ENCODE measurements at places on chromosomes 3 and 15.
A peak's percentile ranks its signal among the peaks of the same experiment; 100 is the strongest.

DNA sequence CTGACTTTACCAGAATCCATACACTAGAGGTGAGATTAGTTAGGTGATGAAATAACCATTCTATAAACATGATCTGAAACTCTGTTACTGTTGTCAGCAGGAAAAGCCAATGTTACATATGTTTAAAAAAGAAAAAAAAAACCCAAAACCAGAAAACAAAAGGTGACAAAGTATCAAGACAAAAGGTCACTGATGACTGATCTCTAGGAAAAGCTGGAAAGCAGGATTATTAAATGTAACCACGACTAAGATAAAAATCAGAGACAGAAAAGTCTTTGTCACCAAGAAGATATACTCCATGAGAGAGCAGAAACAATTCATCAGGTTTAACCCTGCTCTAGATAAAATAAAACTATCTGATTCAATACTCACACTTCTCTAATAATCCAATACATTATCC is 5.4 kb upstream of the SETD5 start:
- H3K4me1 ChIP-seq: peaks cover 56% of the 10 kb centered on the region
- peaks cover 1% of the 10 kb centered on the region for H3K27me3 ChIP-seq
- peaks cover 70% of the 10 kb centered on the region for H3K36me3 ChIP-seq
- H3K4me3 ChIP-seq: no peak overlapping the region

DNA sequence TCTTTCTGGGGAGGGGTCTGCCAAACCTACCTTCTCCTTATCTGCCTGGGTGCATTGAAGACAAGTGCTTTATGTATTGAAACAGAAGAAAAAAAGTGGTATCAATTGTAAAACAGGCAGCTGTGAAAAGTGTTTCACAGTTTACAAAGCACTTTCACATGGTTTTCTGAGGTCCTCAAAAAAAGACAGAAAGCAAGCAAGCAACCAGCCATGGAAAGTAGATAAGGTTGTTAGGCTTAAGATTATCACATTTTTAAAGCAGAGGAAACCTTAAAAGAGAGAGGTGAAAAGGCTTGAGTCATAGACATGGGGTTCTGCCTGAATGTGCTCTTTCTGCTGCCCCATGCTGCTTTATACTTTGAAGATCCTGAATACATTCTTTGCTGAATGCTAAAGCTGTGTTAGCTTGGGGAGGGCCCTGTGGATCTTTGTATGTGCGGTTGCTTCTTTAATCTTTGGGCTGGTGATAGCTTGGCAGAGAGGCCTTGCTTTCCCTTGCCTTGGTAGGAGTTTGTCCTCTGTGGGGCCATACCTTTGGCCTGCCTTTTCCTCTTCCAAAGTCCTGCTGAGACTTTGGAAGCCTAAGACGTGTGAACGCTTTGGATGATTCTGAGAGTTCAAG is 2.6 kb downstream of the SMAD3 start:
- DNase-seq: no peak
- H3K4me1 ChIP-seq: peaks cover 67% of the 10 kb centered on the region
- H3K4me3 ChIP-seq: peak overlapping the region; percentile 96

DNA sequence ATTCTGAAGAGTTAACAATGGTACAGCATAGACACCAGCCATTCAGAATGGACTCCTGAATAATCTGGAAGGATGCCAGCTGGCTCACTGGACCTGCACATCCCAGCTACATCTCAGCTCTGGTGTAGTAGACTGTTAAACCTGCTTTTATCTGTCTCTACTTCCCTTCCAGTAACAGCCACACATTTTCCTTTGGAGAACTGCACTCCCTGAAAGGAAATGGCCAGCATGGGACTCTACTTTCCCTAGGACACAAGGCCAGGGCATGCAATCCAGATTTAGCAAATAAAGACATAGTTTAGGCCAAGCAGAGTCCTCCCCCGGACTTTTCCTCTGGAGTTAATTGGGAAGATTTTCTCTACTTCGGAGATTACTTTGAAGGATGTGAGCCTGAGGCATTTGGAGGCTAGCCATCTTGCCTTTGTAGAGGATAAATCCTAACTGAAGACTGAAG is 82.7 kb upstream of the TCF12 start:
- no peak overlapping the region for H3K4me3 ChIP-seq
- peaks cover 6% of the 10 kb centered on the region for H3K27me3 ChIP-seq
- peaks cover 7% of the 10 kb centered on the region for H3K4me1 ChIP-seq
- H3K27ac ChIP-seq: no peak overlapping the region
- H3K36me3 ChIP-seq: no peaks in the 10 kb centered on the region
- no peak for DNase-seq

DNA sequence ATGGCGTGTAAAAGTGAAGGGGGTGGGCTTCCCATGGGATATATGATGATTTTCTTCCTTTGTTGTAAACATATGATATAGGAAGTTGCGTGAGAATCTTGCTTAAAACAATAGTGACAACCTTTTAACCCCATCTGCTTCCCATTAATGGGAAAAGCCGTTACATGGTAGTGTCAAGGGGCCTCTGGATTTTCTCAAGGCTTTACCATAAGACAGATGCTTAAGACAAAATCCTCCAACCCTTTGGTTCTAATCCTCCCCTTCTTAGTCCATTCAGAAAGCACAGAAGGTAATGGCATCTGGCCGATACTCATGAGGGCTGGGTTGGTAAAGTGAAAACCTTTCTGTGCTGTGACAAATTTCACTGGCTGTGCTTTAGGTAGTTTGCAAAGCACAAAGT is 25.0 kb downstream of the DPH3 start:
- H3K27ac ChIP-seq: no peak overlapping the region
- no peaks in the 10 kb centered on the region for H3K36me3 ChIP-seq
- peaks cover 9% of the 10 kb centered on the region for H3K4me1 ChIP-seq
- no peaks in the 10 kb centered on the region for H3K27me3 ChIP-seq

GRCh38 chr3:192260116-192261010 is 467.0 kb downstream of the FGF12 start:
- H3K27ac ChIP-seq: no peak overlapping the region
- no peak overlapping the region for H3K4me3 ChIP-seq
- no peak for DNase-seq
- no peaks in the 10 kb centered on the region for H3K4me1 ChIP-seq

- H3K36me3 ChIP-seq: peaks cover 47% of the 10 kb centered on the region
- peak overlapping the region; percentile 12 for H3K27ac ChIP-seq
- DNase-seq: no peak
Observed at GRCh38 chr15:80978685-80979329, 10.8 kb downstream of the MESD start.

DNA sequence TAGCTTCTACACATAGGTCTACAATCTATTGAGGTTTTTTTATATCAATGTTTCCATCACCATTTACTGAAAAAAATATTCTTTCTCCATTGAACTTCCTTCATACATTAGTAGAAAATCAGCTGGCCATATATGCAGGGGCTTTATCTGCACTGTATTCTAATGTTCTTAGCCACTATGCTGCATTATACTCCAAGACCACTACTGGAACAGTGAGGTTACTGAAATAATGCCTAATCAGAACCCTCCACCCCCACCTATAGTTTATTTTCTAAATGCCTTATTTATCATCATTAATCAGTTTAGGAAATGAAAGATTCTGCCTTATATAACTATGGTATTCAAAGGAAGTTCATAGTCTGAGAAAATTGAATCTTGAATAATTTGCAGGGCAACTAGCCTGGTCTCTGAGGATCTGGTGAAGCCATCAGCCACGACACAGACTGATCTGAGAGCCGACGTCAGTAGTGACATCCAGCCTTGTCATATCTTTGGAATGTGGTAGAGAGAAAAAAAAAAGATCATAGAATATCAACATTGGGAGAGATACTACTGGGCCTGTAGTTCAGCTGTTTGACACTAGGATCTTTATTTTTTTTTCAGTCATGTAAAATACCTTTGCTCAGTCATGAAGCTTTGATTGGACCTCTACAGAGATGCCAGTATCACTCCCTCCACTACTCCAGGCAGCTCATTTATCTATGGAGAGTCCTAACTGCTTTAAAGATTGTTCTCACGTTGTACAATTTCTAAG is 66.6 kb downstream of the P3H2 start:
- no peak overlapping the region for H3K4me3 ChIP-seq
- H3K36me3 ChIP-seq: no peaks in the 10 kb centered on the region
- no peaks in the 10 kb centered on the region for H3K27me3 ChIP-seq
- DNase-seq: no peak

DNA sequence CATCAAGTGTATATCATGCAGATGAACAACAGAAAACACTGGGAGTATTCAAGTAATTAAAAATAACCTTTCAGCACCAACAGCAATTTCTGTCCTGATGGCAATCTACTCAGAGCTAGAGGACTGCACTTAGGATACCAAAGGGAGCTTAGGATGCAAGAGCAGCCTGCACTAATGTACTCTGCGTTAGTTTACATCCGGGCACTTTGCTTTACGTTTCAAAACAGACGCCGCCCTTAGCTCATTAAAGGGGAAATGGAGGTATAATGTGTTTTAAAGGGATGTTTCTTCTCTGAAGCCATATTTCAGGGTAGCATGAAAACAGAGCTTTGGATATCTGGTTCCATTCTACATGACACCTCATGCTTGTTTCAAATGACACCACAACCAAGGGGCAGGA is 14.0 kb upstream of the B3GNT5 start:
- no peak for DNase-seq
- H3K27me3 ChIP-seq: peaks cover 17% of the 10 kb centered on the region
- H3K27ac ChIP-seq: no peak overlapping the region
- no peak overlapping the region for H3K4me3 ChIP-seq
- H3K36me3 ChIP-seq: peaks cover 3% of the 10 kb centered on the region

DNA sequence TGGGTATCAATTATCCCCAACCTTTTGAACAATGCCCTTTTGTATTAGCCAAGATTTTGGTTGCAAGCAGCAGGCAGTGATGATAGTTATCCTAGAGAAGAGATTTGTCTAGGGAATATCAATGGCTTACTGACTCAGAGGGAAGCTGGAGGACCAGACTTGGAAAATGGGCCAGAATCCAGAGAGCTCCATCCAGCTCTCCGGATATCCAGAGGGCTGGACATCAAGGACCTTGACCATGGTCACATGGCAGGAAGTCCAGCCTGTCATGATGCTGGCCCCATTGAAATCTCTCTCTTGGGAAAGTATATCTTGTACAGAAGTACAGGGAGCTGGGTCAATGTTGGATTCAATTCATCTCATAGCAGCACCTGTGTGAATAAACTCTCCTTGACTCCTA is 148.5 kb upstream of the PDZRN3 start:
- H3K4me3 ChIP-seq: no peak overlapping the region
- H3K36me3 ChIP-seq: no peaks in the 10 kb centered on the region
- no peak overlapping the region for H3K27ac ChIP-seq
- H3K4me1 ChIP-seq: no peaks in the 10 kb centered on the region
- no peak for DNase-seq
- H3K27me3 ChIP-seq: no peaks in the 10 kb centered on the region

GRCh38 chr15:83613714-83614113 is 40.2 kb upstream of the ADAMTSL3 start:
- no peak for DNase-seq
- H3K27me3 ChIP-seq: peaks cover 6% of the 10 kb centered on the region
- no peaks in the 10 kb centered on the region for H3K36me3 ChIP-seq
- no peak overlapping the region for H3K4me3 ChIP-seq
- no peak overlapping the region for H3K27ac ChIP-seq
